Cardiac septum (tissue), 1 donor: ENCODE measurements at places on chromosomes 5 and 9.
A peak's percentile ranks its signal among the peaks of the same experiment; 100 is the strongest.

DNA sequence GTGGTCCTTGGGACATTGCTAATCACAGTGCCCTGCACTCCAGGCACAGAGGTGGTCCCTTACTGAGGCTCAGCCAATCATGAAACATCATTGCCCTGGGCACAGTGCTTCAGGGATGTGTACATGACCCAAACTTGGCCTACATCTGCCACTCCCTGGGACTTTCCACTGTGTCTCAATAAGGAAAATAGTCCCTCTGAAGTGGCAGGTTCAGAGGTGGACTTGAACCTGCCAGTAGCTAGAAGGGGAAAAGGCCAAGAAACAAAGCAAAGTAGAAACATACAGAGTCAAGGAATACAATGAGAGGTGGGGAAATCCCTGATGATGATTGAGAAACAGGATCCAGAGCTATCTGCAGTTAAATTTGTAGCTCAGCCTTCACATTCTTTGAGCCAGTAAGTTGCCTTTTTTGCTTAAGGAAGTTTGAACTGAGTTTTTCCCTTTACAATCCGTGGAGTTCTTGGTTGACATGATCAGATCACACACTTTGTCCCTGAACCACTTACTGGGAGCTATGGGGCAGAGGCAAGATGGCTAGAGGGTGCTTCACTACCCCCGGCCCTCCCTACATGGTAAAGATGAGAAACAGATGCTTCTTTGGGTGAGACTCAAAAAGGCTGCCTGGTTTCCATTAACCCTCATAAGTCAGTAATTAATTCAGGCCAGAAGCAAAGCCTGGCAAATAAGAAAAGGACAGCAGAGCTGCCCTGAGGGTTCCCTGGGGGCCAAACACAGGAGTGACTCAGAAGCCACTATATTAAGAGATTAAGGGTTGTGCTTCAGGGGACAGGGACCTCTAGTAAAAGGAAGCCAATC is 57.6 kb downstream of the SH3TC2 start:
- DNase-seq = no peak

DNA sequence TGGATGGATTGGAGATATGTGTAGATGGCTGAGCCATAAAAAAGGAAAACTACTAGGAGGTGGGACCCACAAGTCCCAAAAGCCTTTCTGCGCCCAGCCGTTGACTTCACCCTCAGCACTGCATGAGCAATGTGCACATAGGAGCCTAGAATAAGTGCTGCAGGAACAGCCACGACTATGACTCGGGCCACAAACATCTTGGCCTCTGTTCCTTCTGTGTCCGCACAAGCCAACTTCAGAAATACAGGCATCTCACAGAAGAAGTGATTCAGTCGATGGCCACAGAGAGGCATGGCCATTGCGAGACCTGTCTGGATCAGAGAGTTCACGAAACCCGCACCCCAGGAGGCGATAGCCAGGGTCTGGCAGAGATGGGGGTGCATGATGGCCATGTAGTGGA is 587 bp downstream of the OR2Y1 start:
- no peak for DNase-seq

DNA sequence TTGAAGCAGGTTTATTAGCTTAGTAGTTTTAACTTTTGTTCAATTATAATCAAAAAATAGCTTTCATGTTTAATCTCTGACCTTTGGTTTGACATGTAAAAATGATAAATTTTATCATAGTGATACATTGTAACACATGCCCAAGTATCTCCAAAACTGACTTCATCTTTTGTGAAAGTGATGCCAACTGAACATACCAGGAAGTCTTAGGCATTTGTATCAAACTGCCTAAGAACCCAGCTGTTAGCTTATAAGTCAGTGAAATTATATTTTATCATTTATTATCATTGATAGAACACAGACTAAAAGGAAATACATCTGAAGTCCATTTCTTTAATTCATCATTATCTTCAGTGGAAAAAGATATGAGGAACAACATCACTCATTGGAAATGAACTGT is 39.1 kb downstream of the NIPBL start:
- no peak for DNase-seq

DNA sequence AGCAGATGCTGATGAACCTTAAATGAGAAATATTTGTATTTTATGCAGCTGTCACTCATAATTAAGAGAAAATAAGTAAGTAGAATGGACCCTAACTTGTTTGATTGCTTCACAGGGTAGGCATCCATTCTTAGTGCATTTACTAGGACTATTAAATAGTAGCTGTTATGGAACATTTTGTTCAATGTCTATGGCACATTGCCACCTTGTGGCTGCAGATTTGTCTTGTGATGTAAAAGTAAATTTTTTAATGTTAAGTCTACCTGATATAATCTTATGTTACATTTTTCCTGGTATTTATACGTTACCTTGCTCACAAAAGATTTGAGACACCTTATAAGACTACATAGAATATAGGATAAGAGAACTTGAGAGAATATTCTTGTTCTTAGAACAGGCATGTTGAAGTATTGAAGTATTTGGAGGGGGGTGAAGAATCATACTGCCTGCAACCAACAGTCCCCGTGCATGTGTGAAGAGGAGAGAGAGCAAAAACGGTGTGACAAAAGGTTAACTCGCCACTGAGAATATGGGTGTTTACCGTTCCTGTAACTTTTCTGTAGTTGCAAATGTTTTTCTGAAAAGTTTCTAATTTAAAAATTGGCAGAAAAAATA is 161.1 kb downstream of the MAST4 start:
- DNase-seq = no peak

- DNase-seq = no peak
These were observed 391.8 kb downstream of the ARHGEF28 start for GRCh38 chr5:74017786-74018211.

- DNase-seq = no peak
These were observed 116.8 kb upstream of the PDE4D start for GRCh38 chr5:60010328-60010727.

DNA sequence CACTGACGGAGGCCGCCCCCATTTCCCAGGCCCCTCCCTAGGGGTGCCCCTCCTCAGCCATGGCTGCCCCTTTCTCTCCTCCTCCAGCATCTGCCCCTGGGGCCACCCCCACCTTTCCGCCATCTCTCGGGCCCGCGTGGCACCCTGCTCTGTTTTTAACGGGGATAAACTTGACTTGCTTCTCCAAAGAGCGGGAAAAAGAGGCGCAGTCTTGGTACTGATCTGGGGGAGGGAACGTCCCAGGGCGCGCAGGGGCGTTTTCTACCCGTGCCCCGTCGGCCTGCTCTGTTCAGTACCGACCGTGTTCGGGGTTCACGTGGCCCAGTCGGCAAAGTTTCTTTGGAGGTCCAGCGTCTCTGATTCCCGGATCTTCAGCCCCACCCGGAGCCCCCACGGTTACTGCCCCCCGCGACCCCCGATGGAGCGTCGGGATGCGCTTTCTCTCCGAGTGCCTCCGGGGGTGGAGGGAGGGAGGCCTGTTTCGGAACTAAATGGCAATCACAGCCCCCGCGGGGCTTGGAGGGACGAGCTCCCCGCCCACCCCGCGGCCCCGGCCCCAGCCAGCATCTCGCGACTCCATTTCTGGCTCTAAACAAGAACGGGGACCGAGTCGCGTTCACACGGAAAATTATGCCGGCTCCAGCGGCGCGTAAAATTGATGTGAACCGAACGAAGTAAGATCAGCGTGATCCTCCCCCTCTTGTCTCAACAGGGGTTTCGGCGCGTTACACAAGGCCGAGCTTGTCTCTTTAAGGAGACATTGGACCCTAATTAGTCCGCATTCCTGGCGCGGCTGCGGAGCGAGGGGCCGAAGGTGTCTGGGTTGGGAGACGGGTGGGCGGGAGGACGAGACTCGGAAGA is 1.1 kb upstream of the TLE4 start:
- peak; percentile 77 for DNase-seq

DNA sequence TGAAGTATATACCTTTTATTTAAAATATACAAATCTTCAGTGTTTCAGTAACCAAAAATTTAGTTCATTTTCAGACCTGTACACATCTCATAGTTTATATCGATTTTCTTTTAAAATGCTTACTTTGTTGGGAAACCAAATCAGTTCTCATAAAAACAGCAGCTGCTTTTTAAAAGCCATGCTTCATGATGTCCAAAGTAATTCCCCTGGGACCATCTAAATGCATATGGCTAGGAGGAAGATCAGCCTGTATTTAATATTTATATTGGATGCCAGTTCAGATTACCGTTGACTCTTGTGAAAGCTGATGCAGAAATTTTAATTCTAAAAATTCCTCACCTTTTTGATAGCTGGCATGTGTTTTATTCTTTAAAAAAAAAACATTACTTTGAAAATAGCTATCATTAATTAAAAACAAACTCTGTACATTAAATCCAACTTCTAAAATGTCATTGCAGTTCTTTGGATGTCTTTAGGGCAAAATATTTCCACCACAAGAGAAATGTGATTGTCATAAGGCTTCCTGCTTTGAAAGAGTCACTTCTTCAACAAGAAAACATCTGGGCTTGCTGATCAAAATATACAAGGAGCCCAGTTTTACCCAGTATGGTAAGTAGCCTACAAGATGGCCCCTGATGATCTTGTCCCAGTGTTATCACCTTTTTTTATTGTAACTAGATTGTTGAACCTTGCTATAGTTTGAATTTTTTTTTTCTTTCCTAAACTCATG is 1242.9 kb upstream of the CDH6 start:
- DNase-seq = no peak

DNA sequence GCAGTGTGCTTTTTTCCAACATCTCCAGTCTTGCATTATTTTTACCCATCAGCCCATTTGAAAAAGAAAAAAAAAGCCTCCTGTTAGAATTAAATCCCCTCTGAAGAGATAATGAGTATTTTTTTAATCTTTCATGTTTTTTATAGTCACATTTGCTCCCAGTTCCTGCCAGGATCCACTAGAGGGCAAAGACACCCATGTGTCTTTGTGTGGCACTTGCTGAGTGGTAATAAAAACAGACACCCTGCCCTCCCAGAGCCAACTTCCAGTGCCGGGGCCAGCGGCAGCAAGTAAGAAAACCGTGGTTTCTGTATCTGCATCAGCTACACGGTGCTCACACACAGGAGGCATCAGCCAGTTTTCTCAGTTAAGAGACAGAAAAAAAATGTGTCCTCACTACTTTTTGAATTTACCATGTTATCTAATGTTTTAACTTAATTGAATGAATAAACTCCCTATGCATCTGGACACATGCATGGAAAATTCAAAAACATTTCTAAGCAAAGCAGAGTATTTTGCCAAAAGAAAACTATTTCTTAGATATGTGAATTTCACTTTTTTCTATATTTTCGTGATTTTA is 70.2 kb upstream of the PLEKHG4B start:
- DNase-seq = no peak

DNA sequence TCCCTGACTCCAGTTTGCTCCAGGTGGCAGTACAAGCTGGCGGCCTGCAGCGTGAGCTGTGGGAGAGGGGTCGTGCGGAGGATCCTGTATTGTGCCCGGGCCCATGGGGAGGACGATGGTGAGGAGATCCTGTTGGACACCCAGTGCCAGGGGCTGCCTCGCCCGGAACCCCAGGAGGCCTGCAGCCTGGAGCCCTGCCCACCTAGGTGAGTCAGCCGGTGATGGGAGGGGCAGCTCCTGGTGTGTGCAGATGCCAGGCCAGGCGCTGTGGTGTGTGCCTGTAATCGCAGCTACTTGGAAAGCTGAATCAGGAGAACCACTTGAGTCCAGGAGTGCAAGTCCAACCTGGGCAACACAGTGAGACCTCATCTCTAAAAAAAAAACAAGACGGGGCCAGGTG is 10.0 kb upstream of the CACFD1 start:
- no peak for DNase-seq

- DNase-seq = no peak
These were observed 111.9 kb downstream of the PDE8B start for GRCh38 chr5:77322406-77322805.

DNA sequence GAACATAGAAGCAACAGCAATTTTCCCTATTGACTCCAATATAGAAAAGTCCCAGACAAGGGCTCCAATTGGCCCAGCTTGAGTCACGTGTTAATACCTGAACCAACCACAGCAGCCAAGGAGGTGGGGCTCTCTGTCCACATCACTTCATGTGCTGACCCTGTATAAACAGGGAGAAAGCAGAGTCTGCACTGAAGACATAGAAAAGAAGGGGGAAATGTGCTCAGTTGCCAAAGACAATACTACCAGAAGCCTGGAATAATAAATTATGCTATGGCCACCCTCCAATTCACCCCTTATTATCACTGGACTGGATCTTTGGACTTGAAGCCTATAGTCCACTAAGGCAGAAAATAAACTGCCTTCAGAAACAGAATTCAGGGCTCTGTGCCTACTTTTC is 275.4 kb downstream of the EPB41L4A start:
- DNase-seq = no peak

GRCh38 chr5:53974021-53974420 is 336.4 kb downstream of the ARL15 start:
- DNase-seq = no peak

DNA sequence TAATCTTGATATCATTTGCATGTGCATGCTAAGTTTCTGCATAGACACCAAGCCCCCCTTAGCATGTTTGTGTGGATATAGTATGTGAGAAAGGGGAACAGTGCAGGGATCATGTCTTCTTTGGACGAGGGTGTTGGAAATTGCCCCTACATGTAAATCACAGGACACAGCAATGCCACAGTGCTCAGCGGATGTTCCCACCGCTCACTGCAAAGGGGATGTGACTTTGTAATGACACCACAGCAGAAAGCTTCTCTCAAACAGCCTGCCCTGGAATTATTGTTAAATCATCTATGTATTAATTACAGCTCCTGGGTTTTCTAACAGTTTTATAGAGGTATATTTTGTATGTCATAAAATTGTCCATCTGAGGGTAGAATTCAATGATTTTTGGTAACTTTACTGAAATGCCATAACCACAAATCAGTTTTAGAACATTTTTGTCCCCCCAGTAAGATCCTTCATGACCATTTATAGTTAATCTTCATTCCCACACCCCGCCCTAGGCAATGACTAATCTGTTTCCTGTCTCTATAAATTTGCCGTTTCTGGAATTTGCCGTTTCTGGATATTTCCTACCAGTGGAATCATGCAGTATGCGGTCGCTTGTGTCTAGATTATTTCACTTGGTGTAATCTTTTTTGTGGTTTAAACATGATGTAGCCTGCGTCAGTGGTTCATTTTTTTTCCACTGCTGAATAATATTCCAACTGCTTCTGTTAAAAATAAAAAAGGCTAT is 648.5 kb upstream of the WWC1 start:
- no peak for DNase-seq

DNA sequence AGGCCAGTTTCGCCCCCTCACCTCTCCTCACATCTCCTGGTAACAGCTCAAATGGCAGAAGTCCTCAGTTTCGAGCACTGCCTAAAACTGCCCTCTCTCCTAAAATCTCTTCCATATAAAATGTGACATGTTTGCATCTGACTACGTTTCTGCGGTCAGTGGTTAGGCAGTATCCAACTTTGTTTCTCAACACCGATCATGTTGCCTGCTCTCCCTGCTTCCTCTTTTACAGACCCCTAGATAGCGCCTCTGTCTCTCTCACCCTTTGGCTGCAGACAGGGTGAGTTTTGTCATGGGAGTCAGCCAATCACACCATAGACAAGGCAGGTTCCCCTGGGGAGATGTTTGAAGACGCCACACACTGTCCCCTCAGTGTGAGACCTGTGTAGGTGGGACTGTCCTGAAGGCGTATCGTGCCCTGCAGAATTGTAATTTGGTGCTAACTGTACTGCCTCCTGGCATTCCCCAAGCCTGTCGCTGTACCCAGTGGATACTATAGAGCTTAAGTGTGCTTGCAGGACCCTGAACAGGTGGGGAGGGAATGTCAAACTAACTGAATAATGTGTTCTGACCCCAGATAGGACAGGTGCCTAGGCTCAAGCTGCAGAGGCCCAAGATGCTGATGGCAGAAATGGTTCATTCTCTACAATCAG is 1.1 kb downstream of the HEXB start:
- no peak for DNase-seq
